ENCODE measurements at places on chromosomes 3 and 15.

GRCh38 chr15:52528564-52529340, at the start of gene MYO5A:
Gene MYO5A (minus strand): TSS chr15:52528880. CDS start chr15:52528806, 74 bp downstream.
- DNase-seq, result peak; percentile 45

DNA sequence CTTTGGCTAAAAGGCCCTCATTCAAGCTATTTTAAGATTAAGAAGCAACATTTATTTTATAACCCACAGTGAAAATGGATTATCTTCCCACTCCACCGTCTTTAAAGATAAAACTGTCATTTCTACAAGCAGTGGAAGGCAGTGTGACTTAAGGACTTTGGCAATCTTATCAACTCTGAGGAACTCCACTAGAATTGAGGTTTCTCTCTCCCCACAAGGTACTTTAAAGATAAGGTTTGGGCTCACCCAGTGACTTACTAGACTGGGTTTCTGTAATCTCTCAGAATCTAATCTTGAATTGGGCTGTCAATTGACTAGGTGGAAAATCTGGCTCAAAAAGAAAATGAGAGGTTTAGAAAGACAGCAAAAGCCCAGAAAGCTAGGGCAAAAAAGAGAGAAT, 21.7 kb downstream of the ZNF385D start:
- no peak for DNase-seq

DNA sequence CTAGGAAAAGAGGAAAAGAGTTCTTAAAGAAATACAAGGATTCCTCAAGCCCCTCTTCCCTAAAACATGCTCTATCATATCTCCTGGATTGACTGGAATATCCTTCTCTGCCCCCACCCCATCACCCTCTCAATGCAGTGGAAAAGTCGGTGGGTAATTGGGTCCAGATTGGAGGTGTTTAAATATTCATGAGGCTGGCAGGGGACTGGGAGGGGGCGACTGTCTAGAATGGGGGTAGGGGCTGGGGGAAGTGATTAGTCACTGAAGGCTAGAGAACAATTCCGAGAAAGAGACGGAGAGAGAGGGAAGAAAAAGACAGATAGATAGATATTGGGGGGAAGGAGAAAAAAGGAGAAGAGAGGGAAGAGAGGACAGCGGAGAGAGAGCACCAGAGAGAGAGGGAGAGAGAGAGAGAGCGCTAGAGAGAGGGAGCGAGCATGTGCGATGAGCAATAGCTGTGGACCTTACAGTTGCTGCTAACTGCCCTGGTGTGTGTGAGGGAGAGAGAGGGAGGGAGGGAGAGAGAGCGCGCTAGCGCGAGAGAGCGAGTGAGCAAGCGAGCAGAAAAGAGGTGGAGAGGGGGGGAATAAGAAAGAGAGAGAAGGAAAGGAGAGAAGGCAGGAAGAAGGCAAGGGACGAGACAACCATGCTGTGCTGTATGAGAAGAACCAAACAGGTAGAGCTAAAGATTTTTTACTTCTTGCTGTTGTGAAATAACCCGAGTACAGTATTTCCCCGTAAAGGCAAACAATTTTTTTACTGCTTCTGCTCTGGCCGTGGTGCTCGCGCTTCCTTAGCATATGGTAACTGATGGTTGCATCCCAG, at the start of gene GAP43:
GAP43 (plus strand) TSS at position 467 of the 825 bp plus-strand sequence; CDS start at position 647, 180 bp downstream.
- DNase-seq, result no peak

DNA sequence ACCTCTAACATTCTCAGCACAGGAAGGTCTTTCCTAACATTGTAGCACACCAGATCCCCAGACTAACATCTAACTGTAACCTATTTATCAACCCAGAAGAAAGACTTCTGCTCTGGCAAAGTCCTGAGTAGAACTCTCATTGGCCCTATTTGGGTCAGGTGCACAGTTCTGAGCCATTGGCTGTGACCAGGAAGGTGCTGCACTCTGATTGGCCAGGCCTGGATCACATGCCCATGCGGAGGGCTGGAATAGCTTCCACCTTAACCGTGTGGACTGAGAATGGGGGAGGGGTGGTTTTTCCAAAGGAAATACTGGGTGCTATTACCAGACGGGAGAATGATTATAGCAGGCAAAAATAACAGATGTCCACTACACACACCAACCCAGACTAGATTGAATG, 11.5 kb downstream of the FEZF2 start:
- DNase-seq, result no peak

DNA sequence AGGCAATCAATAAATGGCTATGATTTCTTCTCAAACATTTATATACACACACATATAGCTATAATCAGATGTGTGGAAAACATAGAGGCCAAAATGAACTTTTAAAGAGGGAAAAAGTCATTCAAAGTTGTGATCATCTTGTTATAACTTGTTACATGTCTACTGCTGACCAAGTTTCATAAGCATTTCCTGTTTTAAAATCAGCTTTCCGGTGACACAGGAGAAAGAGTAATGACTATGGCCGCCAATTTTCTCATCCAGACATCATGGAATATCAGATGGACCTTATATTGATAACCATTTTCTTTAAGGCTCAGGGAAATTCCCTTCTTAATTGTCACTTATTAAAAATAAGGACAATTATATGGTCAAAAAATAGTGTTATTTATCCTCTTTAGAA, 71.7 kb upstream of the AGTR1 start:
- DNase-seq, result peak; percentile 29

GRCh38 chr15:84976746-84977345, 4.8 kb upstream of the PDE8A start:
- DNase-seq, result no peak

- peak; percentile 48 for DNase-seq
These were observed 94.7 kb upstream of the TGFBR2 start for GRCh38 chr3:30511524-30512251.

DNA sequence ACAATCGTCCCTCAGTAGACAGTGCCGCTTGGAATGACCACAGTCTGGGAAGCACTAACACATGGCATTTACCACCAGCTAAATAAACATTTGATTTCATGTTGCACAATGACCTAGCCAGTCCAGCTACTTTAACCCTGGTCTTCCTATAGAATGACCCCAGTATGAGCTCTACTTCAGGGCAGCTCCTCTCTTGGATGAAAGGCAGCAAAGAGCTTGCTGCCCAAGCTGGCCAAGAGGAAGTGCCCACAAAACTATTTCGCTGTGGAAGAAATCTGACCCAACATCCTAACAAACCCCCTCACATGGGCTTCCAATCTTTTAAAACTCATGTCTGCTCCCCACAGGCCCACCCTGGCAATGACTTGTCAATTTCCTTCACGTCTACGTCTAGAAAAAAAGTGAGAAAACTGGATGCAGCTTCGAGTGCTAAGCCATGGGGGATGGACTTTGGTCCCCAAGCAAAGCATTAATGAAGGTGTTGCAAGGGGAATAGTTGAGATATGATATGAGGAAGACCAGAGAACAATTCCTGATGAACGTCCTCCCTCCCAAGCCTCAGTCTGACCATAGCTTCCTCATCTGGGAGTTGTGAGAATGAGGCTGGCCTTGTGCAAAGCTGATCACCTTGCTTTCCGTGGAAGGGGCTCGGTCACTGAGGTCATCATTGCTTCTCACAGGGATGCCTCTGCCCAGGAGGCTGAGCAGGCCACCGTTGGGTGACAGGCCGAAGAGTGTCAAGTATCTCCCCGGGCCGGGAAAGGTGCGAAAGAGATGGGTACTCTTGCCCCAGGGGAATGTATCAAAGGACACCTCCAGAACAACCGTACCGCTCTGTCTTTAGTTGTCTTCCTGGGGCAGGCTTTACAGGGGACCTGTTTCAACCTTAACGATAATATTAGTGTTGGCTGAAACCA, 964 bp downstream of the SLC25A20 start:
- peak; percentile 22 for DNase-seq

DNA sequence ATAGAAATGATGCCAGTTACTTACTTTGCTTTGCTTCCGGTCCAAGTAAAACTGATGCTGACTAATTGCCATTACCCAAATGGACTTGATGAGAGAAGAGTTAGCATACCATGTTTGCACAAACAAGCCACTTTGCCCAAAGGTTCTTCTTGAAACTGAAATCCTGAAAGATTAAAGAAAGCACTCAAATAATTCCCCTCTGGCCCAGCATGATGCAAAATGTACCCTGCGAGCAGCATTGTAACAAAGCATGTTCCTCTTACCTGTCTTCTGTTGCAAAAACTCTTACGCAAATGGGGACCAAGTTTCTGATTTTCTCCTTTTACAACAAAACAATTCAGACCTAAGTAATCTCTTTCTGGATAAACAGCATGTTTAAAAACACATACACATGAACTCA, 74.5 kb upstream of the LMOD3 start:
- DNase-seq, result no peak

GRCh38 chr3:69305011-69305410, 80.9 kb downstream of the FRMD4B start:
- no peak for DNase-seq

- DNase-seq, result no peak
These were observed 3.1 kb upstream of the TMCO5A start for GRCh38 chr15:37931321-37931720.

DNA sequence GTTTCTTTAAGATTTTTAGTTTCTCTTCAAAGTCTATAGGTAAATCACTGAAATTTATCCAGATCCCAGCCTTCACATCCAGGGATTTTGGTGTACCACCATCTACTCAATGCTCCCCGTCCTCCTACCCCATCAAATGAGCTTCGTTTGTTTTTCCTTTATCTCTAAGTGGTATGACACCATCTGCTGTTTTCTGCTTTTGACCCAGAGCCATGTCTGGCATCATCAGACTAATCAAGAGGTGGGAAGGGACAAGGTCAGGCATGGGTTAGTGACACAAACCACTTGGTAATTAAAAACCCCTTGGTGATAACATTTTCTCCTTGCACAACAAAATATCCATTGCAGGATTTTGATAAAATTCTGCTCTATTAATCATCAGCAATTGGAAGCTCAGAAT, 92.7 kb upstream of the GOLGA8J start:
- DNase-seq, result no peak

- peak; percentile 69 for DNase-seq
These were observed 5.1 kb upstream of the LTF start for GRCh38 chr3:46469680-46470357.

DNA sequence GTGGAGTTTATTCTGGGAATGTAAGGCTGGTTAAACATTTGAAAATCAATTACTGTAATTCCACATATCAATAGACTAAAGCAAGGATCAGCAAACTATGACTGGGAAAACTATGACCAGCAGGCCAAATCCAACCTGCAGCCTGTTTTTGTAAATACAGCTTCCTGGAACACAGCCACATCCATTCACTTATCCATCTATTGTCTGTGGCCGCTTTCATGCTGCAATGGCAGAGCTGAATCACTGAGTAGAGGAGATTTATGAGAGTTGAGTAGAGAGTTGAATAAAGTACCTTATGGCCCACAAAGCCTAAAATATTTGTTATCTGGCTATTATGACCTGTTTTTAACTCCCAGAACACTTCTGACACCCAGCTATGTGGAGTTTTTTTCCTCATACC, 12.2 kb downstream of the MYLK start:
- no peak for DNase-seq

- no peak for DNase-seq
These were observed 131.3 kb downstream of the FAM43A start for GRCh38 chr3:194816748-194817591.

- DNase-seq, result no peak
These were observed 43.4 kb downstream of the FAM174B start for GRCh38 chr15:92611995-92612745.

- DNase-seq, result no peak
These were observed 950.1 kb downstream of the FHIT start for GRCh38 chr3:60301142-60301541.

- DNase-seq, result no peak
These were observed 50.1 kb downstream of the HCN4 start for GRCh38 chr15:73318463-73319351.

DNA sequence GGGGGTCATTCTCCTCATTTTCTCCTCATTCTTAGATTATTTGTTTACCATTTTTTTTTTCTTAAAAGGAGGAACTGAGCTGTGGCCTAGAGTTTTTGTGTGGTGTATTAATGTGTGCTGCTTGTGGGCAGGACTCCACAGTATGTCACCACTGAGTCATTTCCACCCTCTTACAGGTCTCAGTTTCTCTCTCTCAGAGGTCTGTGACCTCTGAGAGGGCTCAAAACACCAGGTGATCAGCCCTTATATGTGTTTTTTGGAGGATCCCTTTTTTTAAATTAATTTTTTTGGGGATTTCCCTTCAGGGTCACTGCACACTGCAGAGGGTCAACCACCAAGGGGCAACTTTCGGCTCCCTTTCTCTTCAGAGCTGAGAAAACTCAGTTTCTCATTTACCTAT, 166.4 kb downstream of the SUCNR1 start:
- DNase-seq, result no peak

GRCh38 chr3:40923651-40924050, 275.7 kb upstream of the CTNNB1 start:
- no peak for DNase-seq

GRCh38 chr3:150370999-150371398, 37.1 kb upstream of the TSC22D2 start:
- DNase-seq, result no peak

GRCh38 chr3:111882194-111882593, 23.1 kb downstream of the PHLDB2 start:
- DNase-seq, result no peak

DNA sequence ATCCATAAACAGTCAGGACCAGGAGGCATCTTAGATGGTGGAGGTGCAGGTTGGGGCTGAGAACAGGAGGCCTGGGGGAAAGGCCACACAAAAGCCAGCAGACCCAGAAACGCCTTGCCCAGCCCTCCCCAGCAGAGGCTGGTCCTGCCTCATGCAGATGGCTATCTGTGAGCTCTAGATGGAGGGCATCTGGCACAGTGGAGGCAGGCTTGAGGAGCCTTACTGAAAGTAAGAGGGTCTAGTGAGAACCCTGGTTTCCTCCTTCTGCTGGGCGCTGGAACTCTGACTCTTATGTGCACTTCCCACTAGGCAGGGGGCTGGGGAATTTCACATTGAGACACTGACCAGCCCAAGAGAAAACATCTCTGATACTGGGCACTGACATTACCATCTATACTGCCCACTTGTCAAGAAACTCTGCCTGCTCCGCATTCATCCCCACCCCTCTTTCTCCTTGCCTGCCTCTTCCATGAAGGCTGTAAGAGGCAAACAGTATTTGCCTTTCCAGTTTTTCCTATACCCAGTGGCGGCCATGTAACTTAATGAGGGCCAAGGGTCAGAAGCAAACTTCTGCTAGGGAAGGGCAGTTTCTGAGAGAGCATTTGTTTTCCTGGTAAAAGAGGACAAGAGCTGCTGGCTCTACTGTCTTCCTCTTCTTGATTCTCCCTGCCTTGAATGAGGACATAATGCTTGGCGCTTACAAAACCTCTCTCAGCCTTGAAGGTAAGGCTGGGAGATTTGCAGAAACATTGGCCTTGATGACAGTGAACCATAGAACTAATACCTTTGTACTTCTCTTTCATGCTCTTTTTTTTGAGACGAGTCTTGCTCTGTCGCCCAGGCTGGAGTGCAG, 4.4 kb upstream of the SCN5A start:
- no peak for DNase-seq

- DNase-seq, result no peak
These were observed 115.8 kb downstream of the IQCH start for GRCh38 chr15:67370206-67370954.

- no peak for DNase-seq
These were observed 142.4 kb downstream of the TIGIT start for GRCh38 chr3:114436182-114436581.

DNA sequence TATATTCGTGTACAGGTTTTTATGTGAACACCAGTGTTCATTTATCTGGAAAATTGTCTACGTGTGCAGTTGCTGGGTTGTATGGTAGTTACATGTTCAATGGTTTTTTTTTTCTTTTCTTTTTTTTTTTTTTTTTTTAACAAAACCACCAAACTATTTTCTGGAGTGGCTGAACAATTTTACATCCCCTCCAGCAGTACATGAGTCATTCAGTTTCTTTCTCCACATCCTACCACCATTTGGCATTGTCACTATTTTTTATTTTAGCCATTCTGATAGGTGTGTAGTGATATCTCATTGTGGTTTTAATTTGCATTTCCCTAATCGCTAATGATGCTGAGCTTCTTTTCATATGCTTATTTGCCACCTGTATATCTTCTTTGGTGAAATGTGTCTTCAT, 256.3 kb upstream of the EOMES start:
- peak; percentile 18 for DNase-seq
